Activated T-cell treated with anti-CD3 and anti-CD28 coated beads, Interleukin-2, amount 50 U/mL, for 72 hours (primary cell): ENCODE measurements at places on chromosomes 2 and 18.
A peak's percentile ranks its signal among the peaks of the same experiment; 100 is the strongest.

- DNase-seq: no peak
Observed at GRCh38 chr2:37671816-37672103, 318 bp upstream of the CDC42EP3 start.

DNA sequence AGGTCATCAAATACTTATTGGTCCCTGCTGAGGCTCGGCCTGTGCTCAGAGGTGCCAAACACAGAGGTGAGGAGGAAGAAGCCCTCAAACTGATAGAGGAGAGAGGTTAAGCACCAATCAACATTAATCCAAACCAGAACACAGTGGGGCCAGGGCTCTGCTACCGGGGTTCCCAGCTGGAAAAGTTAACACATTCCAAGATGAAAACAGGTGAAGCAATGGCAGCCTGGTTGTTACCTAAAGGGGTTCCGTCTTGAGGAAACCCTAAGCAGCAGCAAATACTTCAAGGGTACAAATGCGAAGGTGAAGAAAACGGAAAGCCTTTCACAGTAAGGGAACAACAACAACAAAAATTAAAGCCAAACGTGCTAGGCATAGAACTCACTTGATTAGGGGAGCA lies 5.4 kb downstream of the TGFA start:
- no peak for DNase-seq

DNA sequence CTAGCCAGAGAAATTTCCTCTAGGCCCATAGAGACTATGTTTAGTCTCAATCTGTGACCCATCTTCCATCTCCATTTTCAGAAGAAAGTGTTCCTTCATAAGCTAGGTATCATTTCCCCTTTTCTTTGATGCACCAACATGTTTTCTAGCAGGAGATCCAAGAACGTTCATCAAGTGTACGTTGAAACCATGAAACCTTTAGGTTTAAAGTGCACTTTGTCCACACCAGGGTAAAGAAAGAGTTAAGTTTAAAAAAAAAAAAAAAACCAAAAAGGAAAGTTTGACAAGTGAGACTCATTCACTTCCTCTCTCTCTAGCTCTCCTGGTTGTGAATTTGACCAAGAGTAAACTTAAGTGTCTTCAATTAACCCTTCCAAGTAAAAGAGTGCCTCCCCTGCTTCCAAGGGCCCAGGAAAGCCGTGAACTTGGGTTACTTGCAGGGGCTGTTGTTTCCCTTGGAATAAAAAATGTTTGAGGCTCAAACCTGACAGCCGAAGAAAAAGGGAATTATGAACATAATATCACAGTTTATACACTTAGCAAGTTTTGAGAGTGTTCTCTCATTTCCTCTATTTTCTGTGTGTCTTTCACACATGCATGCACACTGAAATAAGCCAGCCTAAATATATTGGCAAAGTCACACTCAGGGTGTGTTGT lies 56.7 kb downstream of the LBH start:
- no peak for DNase-seq

DNA sequence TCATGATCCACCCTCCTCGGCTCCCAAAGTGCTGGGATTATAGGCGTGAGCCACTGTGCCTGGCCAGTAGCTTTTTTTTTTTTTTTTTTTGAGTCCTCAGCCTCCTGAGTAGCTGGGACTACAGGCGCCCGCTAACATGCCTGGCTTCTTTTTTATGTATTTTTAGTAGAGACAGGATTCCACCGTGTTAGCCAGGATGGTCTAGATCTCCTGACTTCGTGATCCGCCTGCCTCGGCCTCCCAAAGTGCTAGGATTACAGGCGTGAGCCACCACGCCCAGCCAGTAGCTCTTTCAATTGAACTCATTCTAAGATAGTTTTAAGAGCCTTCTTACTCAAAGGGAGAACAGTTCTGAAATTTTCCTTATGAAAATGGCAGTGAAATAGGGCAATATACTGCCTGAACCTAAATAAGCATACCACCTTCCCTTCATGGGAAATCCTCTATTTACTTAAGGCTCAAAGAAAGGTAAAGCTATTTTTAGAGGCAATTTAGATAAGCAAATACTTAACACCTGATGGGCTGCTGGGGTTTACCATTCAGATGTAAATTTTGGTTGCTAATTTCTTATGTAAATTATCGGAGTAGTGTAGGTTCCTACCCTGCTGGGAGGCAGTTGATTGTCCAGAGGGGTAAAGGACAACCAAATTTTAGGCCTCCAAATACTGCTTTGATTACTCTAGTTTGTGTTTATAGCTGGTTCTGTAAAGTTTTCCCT lies 144.7 kb downstream of the GREB1L start:
- no peak for DNase-seq

DNA sequence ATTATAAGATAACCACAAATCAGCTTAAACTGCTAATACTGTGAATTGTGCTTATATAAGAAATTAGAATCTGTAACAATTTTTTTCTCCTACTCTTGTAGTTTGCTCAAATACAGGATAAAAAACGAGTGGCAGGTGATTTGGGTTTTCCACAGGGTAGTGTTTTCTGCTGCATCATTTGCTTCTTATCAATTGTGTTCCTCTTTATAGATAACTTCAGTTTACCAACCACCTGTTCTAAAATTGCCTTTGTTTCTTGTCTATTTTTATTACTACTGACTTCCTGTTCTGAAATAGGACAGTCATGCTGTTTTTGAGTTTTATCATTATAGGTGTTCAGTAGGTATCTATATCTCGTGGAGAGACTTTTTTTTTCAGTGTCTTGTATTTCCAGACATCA lies 56.9 kb downstream of the MFSD6 start:
- DNase-seq: no peak

- DNase-seq: no peak
Observed at GRCh38 chr2:26585966-26586365, 55.2 kb downstream of the CIB4 start.

DNA sequence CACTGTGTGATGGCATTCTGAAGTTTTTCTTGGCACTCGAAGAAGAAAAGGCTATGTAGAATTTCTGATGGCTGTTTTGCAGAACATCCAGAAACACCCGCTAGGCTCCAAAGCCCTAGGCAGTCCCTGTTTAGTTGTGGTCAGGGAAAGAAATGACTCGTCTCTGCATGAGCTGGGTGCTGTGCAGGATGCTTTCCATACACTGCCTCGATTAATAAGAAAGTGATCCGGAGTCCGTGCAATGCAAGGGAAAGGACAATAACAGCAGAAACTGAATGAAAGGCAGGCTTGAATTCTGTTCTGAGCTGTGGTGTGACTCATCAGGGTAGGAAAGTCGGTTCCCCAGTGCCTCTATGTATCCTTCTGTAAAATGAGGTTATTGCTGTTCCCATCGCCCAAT lies 18.7 kb downstream of the MAPRE3 start:
- DNase-seq: no peak

DNA sequence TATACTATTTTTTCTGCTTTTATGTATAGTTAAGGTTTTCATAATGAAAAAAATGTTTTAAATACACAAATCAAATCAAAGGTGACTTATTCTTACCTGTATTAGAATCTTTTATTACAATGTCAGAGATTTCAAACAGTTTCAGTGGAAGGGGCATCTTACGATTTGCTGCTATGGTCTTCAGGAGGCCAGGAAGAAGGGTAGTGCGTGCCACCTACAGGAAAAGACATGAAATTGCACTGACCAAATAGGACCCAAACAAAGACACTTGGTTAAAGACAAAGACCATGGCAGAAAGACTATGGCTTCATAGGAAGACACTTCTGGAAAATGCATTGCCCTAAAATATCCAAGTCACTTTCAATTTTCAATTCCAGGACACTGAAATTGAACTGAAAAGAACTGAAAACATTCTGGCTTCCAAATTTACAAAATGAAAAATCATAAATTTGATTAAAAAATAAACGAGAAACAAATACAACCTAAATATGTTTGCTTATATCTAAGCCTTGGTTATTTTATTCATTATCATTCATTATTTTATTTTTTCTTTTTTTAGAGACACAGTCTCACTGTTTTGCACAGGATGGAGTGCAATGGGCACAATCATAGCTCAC lies 42.1 kb downstream of the FARSB start:
- peak; percentile 7 for DNase-seq

DNA sequence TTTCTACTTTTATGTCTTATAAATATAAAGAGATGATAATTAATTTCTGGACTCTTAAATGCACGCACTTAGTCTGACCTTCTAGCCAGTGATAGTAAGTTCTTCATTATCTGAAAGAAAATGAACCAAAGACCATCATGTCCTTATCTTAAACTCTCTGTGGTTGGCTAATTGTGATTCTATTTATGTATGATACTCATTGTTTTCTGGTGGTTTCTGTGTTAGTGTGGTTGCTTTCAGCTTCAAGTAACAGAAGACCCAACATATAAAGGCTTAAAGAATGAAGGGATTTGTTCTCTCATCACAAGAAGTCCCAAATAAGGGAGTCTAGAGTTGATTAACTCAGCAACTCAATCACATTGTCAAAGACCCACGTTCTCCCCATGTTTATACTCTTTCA lies 225.2 kb upstream of the TANK start:
- DNase-seq: no peak

DNA sequence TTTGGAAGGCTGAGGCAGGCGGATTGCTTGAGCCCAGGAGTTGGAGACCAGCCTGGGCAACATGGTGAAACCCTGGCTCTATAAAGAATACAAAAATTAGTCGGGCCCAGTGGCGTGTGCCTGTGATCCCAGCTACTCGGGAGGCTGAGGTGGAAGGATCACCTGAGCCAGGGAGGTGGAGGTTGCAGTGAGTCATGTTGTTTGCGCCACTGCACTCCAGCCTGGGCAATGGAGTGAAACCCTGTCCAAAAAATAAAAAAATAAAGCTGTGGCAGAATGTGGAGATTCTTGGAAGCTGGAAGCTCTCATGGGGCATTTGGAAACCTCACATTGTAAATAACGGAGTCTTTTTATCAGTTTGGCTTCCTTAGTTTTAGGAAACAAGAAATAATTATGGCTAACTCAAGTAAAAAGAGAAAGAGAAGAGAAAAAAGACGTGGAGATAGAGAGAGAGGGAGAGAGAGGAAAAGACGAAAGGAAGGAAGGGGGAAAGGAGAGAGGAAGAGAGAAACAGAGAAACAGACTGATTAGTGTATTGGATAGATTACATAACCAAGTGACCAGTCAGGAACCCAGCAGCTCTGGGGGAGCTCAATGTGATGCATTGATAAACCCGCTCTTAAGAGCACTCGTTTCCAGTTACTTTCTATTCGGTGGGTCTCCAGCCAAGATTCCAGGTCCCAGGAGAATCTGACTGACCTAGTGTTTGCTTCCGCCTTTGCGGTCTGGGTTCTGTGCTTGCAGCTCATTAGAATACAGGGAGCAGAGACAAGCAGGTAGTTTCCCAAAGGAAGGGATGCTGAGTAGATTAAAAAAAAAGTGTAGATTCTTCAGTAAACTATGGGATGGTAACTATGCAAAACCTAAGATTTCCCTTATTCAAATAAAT lies 1.1 kb upstream of the SPAST start:
- DNase-seq: peak; percentile 7

DNA sequence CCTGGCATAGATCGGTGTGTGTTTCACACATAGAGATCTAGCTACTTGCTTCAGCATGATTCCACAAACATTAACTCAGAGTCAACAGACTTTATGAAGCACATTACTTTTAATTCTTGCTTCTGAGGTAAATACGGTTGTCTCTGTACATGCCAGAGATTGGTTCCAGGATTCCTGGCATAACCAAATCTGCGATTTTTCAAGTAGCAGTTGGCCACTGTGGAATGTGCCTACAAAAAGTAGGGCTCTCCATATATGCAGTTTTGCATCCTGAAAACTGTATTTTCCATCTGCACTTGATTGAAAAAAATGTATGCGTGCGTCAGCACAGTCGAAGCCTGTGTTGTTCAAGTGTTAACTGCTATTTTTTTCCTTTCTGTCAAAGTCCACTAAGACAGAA lies 85.0 kb downstream of the ZAP70 start:
- no peak for DNase-seq

GRCh38 chr2:223042704-223043118 lies 9.3 kb upstream of the KCNE4 start:
- DNase-seq: no peak

- no peak for DNase-seq
Observed at GRCh38 chr2:230886671-230887071, 21.9 kb downstream of the ITM2C start.

GRCh38 chr18:6625481-6625880 lies 104.0 kb upstream of the ARHGAP28 start:
- DNase-seq: no peak

GRCh38 chr2:15844211-15844801 lies 96.0 kb upstream of the MYCN start:
- no peak for DNase-seq

- DNase-seq: no peak
Observed at GRCh38 chr2:70683455-70683854, 84.5 kb downstream of the ADD2 start.

GRCh38 chr2:24040511-24040910 lies 6.7 kb downstream of the WDCP start:
- no peak for DNase-seq

GRCh38 chr2:113124181-113124961 lies 3.0 kb upstream of the IL1RN start:
- peak; percentile 19 for DNase-seq

DNA sequence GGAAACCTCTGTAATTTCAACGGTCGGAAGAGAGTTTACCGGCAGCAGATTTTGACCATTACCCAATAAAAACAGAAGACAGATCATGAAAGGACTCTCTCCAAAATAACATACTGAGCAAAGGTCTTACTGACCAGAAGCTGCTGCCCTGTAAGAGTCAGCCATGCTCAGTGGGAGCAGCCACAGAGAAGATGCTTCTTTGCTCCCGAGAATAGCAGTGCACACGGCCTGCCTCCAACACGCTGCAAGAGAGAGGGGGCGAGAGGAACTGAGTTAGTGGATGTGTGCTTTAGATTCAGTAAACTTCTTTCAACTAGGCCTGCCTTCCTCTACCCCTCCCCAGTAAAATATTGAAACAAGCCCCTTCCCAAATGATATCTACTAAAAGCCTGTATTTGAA lies 103.7 kb downstream of the NCK2 start:
- no peak for DNase-seq

- no peak for DNase-seq
Observed at GRCh38 chr18:56637711-56638231, 621 bp downstream of the TXNL1 start.

GRCh38 chr2:73072416-73072815 lies 904 bp upstream of the SFXN5 start:
- DNase-seq: no peak

- DNase-seq: no peak
Observed at GRCh38 chr2:142234741-142235140, 103.9 kb upstream of the LRP1B start.

DNA sequence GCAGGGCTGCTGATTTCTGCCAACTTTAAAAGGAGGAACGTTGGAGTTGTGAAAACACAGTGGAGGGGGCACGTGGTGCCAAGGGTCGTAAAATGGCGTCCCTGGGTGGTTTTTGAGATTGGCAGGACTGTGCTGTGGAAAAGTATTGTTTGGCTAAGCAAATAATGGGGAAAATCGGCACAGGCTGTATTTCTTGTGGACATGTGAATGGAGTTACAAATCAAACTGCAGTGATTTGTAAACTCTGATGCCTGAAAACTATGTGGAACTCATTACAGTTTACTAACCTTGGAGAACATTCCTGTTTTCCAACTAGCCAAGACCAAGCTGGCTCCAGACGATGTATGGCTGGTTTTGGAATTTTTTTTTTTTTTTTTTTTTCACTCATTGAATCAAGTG lies 68.7 kb downstream of the KCTD1 start:
- no peak for DNase-seq
